ENCODE measurements at places on chromosomes 11 and 22.

- DNase-seq: no peak
Observed at GRCh38 chr11:128620309-128621100, 33.1 kb upstream of the ETS1 start.

- no peak for DNase-seq
Observed at GRCh38 chr22:17159504-17159951, 451 bp upstream of the HDHD5 start.

GRCh38 chr22:28332410-28332809, 347.2 kb downstream of the TTC28 start:
- no peak for DNase-seq

GRCh38 chr11:69207165-69207889, 51.6 kb downstream of the SMIM38 start:
- no peak for DNase-seq

- DNase-seq: no peak
Observed at GRCh38 chr11:26286472-26287066, 45.4 kb upstream of the ANO3 start.

DNA sequence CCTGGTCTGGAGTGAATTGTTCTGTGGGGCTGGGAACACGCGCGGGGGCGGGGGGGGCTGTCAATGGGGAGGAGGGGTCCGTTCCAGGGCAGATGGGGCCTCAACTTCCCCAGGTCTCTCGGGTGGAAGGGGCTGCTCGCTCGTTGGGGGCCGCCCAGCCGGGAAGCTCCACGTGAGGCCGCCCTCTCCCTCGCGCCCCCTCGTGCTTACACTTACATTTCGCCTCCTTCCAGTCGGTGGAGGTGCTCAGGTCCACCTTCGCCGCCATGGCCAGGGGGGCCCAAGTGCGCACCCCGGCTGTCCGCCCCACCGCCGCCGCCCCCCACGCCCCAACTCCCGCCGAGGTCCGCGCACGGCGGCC, 452 bp downstream of the MACROD1 start:
- DNase-seq: no peak

DNA sequence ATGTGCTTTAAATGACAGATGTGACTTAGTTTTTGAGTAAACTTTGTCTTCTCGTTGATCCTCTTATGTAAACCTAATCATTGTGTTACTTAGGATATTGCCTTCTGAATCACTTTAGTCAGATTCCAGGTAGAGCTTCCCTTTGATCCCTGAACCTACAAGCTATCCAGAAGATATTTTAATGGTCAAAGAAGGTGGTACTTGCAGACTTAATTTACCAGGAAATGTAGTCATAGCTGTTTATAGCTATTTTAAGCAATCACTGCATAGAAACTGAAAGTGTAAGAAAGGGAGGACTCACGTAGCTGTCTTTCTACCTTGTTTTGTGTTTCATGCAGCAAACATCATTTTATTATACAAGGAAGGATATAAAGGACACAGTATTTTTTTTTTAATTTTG, 189.5 kb downstream of the DDX10 start:
- no peak for DNase-seq
